ENCODE measurements at places on chromosomes 5 and 9.

GRCh38 chr5:135013947-135014570 is 20.0 kb downstream of the PITX1 start:
- no peak for DNase-seq

DNA sequence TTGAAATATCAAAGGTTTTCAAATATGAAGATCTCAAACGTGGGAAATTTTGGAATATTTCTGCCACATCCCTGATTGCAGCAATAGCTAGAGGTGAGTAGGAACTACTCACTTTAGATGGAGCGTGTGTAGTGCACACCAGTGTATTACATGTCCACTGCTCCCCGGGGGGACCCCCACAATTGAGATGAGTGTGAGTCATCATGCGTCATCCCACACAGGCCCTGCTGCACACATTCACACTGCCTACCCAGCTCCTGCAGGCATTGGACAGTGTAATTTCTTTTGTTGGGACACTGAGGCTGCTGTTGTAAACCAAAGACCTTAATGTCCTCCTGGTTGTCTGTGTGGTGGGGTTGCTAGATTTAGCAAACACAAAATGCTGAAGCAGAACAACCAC is 280.0 kb downstream of the GAS1 start:
- no peak for DNase-seq

GRCh38 chr5:36206913-36207312 is 34.8 kb downstream of the NADK2 start:
- no peak for DNase-seq

- DNase-seq: no peak
These were observed 152.2 kb downstream of the GADD45G start for GRCh38 chr9:89756891-89757537.
